ENCODE measurements at places on chromosomes 2 and 18.
A peak's percentile ranks its signal among the peaks of the same experiment; 100 is the strongest.

- no peak for DNase-seq
Observed at GRCh38 chr2:168718622-168719021, 83.8 kb upstream of the NOSTRIN start.

DNA sequence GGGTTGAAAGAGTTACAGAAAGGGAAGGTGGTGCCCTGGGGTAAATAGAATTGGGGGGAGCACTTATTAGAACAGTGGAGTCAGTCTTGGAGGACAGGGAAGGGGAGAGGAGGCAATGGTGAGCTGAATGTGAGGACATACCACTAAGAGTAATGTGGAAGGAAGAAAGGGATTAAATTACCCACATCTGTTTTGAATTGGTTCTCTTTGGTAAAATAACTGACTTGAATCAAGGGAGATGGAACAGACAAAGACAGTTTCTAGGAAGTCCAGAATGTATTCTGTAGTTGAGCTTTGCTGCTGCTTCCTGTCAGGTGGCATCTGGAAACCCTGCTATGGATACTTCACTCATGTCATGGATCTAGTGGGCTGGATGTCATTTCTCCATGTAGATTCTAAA is 6.7 kb downstream of the SETBP1 start:
- DNase-seq: no peak

DNA sequence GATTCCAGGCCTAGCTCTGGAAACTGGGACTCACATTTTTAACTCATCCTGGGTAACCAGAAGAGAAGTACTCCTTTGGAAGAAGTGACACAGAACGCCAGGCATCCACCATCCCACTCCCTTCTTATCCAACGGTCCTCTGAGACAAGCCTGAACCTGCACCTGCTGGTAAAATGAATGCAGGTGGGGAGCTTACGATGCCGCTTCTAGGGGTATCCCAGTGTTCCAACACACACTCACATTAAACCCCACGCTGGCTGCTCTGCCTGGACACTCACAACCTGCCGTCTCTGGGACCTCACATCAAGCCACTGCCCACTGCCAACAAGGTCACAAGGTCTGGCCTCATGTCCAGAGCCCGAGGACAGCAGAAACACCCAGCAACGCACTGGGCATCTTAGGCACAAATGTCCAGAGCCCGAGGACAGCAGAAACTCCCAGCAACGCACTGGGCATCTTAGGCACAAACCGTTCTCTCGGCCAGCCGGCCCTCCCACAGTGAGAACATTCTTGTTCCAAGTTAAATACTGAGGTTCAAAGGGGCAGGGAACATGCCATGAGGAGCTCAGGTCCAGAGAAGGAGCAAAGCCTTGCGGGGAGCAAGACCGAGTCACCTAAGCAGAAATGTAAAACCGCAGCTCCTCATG is 9.9 kb downstream of the SLC66A2 start:
- DNase-seq: no peak

GRCh38 chr2:70226781-70227180 is 21.6 kb downstream of the TIA1 start:
- DNase-seq: no peak

DNA sequence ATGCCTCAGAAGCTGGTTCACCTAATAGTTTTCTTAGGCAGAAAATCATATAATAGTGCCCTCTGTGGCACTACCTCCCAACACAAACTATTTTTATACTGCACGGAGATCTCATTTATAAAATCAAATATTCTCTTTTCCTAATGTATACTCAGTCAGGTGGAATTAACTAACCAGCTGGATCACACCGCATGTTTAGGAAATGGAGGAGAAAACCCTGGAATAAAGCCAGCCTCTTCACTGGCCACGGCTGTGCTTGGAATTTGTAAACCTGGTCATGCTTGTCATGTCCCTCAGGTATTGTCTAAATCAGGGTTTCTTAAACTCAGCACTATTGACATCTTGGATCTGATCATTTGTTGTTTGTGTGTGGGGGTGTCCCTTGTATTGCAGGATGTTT is 85.6 kb downstream of the DOCK10 start:
- DNase-seq: no peak

GRCh38 chr2:171652416-171652785 is 34.9 kb upstream of the DYNC1I2 start:
- no peak for DNase-seq

- no peak for DNase-seq
Observed at GRCh38 chr2:234258562-234259141, 208.2 kb downstream of the SPP2 start.

GRCh38 chr18:46369323-46369722 is 265.1 kb downstream of the HAUS1 start:
- DNase-seq: no peak

DNA sequence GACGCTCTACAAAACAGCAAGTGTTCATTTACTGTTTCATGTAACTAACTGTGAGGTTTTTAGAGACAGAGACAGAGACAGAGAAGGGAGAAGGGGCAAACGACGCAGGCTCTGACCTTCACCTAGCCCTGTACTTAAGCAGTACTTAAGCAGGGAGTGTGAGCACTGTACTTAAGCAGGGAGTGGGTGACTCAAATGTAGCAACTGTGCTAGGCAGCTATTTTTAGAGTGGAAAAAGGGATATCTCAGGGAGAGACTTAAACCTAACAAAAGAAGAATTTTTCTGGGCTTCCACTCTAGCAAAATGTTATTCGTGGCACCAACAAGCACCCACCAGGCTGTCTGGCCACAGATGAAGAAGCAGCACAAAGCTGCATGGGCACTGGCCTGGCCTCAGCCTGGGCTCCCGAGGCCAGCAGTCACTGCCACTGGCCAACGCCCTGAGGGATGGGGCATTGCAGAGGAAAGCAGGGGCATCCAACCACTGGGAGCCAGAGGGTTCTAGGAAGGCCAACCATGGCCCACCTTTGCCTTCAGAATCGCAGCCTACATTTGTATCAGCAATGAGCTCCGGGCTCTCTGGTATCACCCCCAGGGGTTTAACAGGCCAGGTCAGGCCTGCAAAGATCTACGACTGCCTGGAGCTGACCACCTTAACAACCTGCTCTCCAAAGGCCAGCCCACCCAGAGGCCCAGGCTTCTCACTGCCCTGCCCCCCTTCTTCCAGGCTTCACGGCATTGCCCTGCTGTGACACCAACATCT is 154.3 kb downstream of the TTC32 start:
- DNase-seq: no peak

GRCh38 chr18:34604591-34604990 is 105.5 kb upstream of the DTNA start:
- DNase-seq: no peak

GRCh38 chr2:143110758-143111428 is 18.3 kb upstream of the ARHGAP15 start:
- DNase-seq: peak; percentile 56

DNA sequence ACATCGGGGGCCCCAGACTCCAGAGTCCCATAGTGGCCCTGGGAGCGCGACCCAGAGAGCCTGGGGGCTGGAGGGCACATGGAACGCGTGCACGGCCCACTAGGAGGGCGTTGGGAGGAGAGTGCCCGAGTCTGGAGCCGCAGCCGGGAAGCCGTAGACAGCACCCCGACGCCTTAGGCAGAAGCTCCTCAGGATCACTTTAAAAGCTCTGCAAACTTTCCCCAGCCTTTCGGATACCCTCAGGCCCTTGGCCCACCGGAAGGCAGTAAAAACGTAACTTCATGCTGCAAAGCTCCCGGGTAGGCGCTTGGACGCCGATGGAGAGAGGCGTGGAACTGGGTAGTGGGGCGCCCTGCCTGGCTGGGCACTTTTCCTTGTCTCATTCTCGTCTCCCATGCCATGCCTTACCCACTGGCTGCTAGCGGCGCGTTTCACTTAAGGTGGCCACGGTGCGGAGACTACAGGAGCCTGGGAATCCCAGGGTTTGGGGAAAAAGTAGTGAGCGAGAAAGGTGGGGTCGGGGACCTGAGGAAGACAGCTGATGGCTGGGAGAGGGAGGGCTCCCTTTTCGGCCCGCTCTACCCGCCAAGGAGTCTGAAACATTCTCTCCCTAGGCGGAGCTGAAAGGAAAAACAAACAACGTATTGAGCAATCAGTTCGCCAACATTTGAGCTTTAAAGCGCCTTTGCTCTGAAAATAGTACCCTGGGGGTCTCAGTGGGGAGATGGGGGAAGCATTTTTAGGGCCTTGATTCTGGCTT is 141.8 kb downstream of the MEIS1 start:
- DNase-seq: no peak

GRCh38 chr18:58988600-58988999 is 123.9 kb downstream of the ZNF532 start:
- no peak for DNase-seq

DNA sequence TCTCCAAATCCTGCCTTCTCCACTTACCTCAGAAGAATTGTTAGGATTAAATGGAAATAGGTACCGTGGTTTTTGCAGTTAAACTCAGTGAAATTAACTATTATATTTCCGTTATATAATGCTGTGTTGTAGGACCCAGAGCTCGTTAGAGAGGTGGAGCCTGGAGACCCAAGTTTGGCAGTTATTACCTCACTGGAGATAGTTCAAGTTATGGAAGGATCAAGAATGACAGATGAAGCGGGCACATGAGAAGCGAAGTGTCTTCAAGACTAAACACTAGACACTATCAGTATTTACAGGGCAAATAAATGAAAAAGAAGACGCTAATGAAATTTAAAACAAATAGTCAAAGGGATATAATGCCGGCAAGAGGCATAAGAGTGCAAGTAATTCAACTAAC is 866 bp downstream of the CWC22 start:
- DNase-seq: no peak

GRCh38 chr18:80143881-80144280 is 34.8 kb downstream of the ADNP2 start:
- no peak for DNase-seq

- DNase-seq: no peak
Observed at GRCh38 chr2:12612671-12613070, 104.1 kb upstream of the TRIB2 start.

DNA sequence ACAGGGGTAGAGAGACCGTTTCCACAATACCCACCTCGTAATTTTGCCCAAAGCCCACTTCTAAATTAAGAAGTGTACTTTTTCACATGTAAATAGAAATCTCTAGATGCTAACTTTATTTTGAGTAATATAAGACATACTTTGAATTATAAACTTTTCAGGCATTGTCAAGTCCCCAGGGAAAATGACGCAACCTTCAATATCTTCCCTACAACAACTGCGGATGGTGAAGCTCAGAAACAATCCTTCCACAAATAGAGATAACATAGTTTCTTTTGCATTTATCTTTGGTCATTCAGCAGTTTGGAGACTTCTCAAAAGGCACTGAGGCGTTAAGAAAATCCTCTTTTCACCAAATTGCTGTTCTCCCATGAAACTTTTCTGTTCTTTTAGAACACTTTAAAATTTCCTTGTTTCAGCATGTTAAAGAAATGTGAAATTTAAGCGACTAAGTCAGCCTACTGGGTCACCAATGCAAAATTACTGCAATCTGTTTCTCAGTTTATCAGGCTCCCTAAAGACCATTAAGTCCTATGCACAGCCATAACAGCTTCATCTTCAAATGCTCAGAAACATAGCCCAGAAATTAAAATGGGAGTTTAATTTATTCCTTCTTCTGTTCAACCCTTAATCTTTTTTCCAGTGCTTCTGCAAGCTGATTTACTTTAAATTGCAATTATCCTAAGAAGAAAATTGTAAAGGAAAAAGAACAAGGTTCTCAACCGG is 118.3 kb upstream of the DNAJC10 start:
- DNase-seq: no peak

DNA sequence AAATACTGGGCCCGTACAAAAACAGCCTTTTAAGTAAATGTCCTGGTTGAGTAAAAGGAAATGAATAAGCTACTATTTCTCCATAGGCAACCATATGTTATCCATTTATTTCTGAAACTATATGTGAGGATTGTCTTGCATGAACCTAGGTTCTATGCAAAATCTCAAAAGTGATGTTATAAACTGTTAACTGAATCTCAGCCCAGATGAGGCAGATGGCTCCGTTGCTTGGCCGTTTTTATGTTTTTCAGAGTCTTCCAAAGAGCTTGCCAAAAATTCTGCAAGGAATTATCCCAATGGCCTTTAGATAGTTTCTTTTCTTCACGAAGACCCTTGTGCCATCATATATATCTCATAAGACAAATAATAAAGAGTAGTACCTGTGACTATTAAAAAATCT is 1669.5 kb upstream of the DDX18 start:
- DNase-seq: no peak

DNA sequence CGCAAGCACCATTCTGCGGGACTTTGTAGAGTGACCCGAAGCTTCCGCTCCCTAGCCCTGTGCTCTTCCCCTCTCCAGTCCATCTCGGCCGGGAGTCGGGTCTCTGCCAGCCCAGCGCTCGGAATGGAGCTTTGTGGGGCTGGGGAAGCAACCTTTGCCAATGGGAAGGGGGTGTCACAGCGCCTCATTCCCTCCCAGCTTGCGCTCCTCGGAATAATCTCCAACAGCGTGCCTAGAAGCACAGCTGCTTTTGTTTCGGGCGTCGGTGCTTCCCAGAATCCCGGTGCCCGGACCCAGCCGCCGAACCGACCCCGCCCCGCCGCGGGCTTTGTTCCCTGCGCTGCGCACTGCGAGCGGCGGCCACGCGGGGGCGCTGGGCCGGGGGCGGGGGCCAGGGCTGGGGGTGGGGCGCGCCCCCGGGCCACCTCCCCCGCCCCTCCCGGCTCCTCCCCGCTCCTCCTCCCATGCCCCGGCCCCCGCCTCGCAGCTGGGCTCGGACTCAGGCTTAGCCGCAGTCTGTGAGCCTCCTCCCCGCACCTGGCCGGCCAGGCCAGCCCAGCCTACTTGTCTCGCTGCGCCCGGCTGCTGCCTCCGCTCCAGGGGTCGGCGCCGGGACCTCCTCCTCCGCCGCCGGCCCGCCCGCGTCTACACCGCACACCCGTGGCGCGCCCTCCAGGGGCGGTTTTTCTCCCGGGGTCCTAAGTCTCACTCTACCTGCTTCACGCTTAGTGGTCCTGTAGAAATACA is 77.7 kb upstream of the SMAD2 start:
- peak; percentile 34 for DNase-seq

GRCh38 chr2:232781765-232782164 is 5.4 kb upstream of the KCNJ13 start:
- no peak for DNase-seq

GRCh38 chr18:62073461-62074281 is 113.2 kb downstream of the PIGN start:
- DNase-seq: no peak

GRCh38 chr2:158966312-158966711 is 2.1 kb upstream of the TANC1 start:
- DNase-seq: no peak

DNA sequence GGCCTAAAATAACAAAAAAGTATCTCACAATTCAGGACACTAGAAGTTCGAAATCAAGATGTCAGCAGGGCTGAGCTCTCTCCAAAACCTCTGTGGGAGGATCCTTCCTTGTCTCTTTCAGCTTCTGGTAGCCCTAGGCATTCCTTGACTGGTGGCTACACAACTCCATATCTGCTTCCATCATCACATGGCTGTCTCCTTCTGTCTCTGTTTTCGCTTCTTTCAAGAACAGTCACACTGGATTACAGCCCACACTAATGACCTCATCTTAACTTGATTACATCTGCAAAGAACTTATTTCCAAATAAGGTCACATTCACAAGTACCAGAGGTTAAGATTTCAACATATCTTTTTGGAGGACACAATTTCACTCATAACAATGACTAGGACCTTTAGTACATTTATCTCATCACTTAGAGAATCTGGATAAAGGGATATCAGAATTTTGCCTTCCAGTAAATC is 275.2 kb downstream of the IRS1 start:
- no peak for DNase-seq

- no peak for DNase-seq
Observed at GRCh38 chr18:59002974-59003594, 136.6 kb upstream of the SEC11C start.
